ENCODE measurements at places on chromosomes 12 and 14.

DNA sequence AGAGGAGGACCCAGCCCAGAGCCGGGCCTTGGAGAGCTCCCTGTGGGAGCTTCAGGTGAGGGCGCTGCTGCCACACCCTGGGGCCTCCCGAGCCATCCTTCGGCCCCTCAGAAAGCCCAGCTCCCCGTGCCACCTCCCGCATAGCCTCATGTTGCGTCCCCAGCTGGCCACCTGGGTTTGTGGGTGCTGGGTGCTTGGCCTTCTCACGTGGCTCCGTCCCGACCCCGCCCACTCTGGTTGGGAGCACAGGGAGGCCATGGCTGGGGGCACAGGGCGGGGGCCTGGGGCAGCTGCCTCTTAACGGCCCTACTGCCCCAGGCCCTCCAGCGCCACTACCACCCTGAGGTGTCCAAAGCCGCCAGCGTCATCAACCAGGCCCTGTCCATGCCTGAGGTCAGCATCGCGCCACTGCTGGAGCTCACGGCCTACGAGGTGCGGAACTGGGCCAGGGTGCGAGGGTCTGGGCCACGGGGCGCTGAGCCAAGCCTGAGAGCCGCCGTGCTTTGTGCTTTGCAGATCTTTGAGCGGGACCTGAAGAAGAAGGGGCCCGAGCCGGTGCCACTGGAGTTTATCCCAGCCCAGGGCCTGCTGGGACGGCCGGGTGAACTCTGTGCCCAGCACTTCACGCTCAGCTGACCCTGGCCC, 7.6 kb downstream of the NOC4L start:
- peak; percentile 28 for DNase-seq

DNA sequence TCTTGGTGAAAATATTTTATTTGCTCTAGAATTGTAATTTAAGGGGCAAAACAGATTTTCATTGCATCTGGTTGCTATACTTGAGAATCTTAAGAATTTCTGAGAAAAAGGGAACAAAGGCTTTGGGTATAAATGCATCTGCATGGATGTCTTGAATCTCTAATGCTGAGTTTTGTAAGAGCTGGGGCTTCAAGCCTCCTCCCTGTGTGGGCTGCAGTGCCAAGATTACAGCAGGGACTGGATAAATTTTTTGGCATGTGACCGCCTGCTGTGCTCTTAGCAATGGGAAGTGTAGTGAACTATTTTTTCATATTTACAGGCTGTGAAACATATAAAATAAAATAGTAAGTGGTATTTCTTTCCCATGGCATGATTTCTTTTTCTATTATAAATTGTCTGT, 70.0 kb downstream of the SLC38A6 start:
- DNase-seq: no peak

DNA sequence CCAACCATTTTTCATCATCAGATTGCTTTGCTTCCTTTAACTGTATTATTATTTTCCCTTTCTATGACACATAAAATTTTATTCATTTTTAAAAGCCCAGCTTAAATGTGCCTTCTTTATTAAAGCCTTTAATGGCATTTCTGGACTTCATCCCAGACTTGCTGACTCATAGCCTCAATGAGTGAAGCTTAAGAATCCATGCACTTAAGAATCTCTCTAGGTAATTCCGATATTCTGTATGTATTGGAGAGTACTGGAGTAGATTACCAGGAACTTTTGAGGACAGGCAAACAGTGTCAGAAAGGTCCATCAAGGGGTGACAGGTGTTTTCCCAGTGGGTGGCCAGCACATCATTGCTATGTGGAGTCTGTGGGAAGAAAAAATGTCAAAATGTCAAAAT, 107.9 kb downstream of the PTPRQ start:
- no peak for DNase-seq

- no peak for DNase-seq
These were observed 40.2 kb downstream of the HSP90AA1 start for GRCh38 chr14:102046337-102047278.

- DNase-seq: peak; percentile 69
These were observed 376.8 kb downstream of the DPF3 start for GRCh38 chr14:72516936-72517700.

DNA sequence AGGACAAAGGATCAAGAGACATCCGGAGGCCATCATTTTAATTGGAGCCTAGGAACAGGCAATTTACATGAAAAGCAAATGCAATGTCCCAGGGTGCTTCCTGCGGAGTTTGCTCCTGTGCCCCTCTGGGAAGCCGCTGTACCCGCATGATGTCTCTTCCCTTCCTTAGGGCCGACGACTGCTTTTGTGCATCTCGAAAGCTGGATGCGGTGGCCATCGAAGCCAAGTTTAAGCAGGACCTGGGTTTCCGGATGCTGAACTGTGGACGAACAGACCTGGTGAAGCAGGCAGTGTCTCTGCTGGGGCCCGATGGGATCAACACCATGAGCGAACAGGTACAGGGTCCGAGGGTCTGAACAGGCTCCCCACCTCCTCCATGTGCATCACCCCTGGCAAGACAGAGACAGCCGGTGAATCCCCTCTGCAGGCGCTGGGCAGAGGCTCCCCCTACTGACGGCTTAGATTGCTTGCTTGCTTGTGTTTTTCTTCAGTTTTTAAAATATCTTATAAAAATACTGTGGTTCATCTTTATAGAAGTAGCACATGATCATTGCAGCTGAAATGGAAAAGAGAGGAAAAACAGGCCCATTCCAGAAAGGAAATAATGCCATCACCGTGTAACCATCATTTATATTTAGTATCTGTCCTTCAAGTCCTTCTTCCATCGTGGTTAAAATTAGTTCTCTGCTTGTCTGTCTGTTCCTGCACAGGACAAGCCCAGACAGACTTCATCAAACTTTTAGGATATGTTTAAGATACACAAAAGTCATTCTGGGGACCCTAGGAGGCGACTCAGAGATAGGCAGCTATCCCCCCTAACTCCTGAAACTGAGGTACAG, 75.4 kb upstream of the PWP1 start:
- DNase-seq: no peak

DNA sequence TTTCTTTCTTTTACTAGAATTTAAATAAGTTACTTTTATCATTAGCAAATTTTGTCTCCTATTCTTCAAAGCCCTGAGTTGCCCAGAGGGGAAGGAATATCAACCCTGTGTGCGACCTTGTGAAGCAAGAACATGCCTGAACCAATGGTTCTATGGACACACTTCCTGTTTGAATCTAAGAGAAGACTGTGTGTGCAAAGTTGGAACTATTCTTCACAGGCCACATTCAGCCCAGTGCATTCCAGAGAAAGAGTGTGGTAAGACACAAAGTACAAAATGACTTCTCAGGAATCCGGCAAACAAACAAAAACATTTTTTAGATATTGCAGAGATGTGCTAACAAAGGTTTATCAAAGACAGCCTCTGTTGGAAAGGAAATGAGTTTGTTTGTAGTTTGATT, 90.8 kb upstream of the PTPRQ start:
- no peak for DNase-seq

DNA sequence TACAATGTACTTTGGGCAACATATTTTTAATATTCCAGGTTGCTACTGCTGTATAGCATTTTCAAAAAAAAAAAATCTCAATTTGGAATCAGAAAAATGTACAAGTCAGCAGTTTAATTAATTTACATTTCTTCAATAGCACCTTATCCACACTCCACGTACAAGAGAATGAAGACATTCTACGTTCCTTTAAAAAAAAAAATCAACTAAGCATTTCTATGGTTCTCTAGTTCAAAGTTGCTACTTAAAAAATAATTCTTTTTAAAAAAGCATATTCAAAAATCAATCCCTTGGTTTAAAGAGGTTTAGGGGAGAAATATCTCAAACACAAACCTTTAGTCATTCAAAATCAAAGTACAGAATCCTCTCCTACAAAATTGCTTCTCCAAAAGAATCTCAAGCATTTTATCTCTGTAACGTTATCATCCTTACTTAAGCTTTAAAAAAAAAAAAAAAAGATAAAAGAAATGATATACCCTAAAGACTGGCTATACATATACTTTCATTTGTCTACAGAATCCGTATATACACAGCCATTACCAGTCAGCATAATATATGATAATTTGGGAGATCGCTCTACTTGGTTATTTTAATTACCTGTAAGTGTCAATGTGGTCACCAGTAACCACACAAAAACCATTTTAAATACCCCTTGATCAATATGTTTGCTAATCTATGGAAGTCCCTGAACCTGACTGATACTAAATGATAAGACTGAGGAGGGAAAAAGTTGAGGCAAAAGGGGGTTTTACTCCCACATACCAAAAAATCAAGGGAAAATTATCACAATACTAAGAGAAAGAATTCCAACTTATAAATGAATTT, 2.7 kb downstream of the MED13L start:
- no peak for DNase-seq

DNA sequence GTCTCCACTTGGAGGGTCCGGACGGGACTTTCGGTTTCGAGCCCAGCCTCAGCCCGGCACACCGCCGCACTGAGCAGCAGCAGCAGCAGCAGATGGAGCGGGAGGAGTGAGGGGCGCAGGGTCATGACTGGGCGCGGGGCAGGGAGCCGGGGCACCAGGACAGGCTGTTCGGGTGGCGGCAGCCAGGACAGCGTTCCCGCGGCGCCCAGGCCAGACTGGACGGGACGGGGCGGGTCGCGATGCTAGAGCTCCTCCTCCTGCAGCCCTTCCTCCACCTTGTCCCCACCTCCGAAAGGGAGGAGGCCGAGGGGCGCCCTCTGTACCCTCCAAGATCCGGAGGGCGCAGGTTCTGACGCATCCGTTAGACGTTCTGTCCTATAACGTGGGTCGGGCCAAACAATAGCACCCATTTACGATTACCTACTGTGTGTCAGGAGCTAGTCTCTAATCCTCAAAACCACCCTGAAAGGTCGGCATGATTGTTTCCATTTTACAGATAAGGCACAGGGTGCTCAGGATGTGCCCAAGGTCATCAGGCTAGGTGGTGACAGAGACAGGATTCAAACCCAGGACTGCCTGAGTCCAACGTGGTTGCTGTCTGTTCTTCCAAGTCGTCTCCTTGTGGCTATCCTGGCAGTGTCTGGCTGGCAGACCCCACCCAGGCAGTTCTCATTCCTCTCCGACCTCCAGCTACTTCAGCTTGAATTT, at the start of gene FKBP11:
TSS of gene FKBP11 (minus strand) at position 189 of the 708 bp plus-strand sequence. CDS start at position 125, 64 bp downstream.
- peak; percentile 63 for DNase-seq

DNA sequence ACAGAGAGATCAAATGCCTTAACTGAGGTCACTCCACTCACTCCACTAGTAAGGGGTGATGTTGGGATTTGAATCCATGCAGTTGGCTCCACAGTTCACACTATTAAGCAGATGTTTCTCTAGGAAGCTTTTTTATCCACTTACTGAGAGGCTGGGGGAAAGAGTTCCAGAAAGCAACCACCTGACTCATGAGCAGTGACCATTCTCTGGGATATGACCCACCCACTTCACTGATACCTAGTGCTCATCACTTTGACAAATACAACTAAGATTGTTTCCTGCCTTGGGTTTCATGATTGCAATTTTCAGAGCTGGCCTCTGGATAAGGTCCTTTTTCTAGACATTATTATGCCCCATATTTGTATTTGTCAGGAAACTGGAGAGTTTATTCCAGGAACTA, 152.1 kb upstream of the PLEKHG7 start:
- DNase-seq: no peak

- DNase-seq: no peak
These were observed 34.9 kb downstream of the WIF1 start for GRCh38 chr12:65086236-65086635.

- DNase-seq: no peak
These were observed 236.2 kb upstream of the KRR1 start for GRCh38 chr12:75747572-75748021.

DNA sequence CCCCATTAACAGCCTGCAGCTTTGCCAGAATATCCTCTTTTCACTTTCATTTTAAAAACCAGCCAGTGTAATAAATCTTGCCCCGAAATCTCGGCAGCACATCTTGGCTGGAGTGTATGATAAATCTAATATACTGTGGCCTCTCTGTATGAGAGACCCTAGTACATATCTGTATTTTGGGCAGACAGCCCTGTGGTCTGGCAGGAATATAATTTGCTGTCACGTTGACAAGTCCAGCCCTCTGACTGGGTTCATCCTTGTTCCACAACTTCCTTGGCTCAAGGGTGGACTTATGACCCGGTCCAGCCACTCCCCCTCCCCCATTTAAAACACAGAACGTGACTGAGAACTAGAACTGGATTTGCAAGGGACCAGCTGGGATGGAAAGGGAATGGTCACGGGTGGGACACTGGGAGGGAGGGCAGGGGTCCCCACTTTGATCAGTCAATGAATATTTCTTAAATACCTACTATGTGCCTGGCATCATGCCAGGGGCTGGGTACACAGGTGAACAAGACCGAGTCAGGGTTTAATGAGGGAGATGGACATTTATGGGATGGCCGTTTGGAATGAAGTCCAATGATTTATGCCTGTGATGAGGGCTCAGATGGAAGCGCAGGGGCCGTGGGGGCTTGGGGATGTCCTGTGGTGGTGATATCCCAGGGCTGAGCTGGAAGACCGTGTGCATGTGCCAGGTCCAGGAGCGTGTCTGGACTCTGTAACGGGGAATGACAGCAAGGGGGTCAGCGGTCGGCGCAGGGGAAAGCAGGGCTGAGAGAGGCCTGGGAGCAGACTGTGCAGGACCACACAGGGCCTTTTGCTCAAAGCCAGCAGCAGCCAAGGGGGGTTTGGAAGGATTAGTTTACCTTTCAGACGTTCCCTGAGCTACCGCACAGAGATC, 190.5 kb downstream of the PHETA1 start:
- no peak for DNase-seq

- DNase-seq: no peak
These were observed 25.2 kb downstream of the LTBP2 start for GRCh38 chr14:74586681-74587362.

DNA sequence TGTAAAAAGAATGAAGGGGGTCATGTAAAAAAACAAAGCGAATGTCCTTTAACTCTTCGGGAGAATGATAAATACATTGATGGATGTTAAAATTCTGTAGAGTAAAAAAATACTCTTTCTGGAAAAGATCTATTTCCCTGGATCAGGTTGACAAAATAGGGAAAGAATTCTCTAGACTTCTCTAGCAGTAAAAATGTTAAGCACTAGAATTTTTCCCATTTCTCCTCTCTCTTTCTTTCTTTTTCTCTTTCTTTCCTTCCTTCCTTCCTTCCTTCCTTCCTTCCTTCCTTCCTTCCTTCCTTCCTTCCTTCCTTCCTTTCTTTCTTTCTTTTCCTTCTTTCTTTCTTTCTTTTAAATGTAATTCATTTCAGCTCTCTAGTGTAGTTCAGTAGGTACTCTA, 552.5 kb downstream of the LRFN5 start:
- no peak for DNase-seq

DNA sequence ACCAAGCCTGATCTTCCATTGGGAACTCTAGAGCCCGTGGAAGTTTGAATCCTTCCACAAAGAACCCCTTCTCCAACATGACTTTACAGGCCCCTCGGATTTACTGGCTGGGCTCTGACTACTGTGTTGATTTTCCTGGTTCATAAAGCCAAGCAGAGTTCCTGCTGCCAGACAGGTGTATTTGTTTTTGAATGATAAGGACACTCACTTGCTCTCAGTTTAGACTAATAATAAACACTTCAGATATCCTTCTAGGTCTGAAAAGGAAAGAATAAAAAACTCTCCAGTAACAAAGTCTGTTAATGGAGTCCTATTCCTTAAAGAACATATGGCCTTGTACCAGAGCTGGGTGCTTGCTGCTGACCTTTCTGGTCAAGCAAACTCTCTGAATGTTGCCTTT, 31.0 kb downstream of the SIX1 start:
- no peak for DNase-seq

All from activated CD4-positive, CD25-positive, alpha-beta regulatory T cell treated with anti-CD3 and anti-CD28 coated beads, Interleukin-2, amount 50 U/mL, for 72 hours (primary cell).